GM12878 (cell line): ENCODE measurements at places on chromosomes 5 and 9.

DNA sequence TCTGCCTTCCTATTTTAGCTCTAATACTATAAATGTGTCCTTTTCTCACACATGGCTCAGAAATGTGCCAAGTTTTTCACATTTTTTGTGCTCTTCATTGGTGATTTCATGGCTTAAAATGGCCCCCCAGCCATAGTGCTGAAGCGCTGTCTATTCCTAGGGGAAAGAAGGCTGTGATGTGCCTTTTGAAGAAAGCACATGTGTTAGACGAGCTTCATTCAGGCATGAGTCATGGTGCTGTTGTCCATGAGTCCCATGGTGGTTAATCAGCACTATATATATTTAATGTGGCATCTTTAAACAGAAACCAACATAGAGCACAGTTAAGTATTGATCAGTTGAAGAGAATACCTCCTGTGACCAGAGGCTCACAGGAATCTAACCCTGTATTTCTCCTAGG lies 55.8 kb downstream of the PDE8B start:
- DNase-seq: no peak

- no peak for DNase-seq
Observed at GRCh38 chr9:126496181-126496576, 117.5 kb upstream of the LMX1B start.

GRCh38 chr9:135078361-135078821 lies 9.1 kb upstream of the OLFM1 start:
- DNase-seq: no peak

DNA sequence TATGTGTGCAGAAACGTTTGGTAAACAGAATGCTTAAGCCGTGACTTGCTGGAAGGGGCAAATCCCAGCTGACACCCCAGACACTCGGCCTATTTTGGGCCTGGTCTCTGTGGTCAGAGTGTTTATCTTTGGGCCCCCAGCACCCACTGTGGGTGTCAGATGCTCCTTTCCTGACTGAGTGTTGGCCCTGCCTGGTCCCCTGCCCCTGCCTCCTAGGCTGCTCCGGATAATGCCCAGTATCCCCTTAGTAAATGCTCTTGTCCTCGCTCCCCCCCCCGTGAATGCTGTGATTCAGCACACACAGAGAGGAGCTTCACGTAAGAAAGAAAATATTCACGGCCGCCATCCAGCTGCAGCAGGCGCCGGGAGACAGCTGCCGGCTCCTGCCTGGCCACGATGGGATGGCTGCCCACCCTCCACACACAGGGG lies 11.3 kb upstream of the ANGPTL2 start:
- no peak for DNase-seq

DNA sequence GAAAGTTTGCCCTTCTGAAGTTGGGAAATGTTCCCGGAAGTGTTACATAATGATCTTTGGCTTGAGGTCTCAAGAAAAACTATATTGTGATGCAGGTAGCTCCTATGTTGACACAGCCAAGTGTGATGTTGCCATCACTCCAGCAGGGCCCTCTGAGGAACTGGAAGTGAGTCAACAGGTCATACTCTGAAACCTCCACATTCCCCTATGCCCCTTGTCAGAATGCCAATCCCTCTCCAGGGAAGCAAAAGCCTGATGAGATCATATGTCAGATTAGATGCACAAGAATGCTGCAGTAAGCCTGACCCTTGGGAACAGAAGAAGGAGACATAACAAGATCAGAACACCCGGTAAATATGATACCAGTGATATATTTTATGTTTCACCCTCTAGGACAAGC lies 66.8 kb upstream of the ITGA2 start:
- DNase-seq: no peak

- peak; percentile 35 for DNase-seq
Observed at GRCh38 chr5:124524552-124525232, 221.7 kb downstream of the ZNF608 start.

- DNase-seq: no peak
Observed at GRCh38 chr9:126519660-126520420, 93.9 kb upstream of the LMX1B start.

DNA sequence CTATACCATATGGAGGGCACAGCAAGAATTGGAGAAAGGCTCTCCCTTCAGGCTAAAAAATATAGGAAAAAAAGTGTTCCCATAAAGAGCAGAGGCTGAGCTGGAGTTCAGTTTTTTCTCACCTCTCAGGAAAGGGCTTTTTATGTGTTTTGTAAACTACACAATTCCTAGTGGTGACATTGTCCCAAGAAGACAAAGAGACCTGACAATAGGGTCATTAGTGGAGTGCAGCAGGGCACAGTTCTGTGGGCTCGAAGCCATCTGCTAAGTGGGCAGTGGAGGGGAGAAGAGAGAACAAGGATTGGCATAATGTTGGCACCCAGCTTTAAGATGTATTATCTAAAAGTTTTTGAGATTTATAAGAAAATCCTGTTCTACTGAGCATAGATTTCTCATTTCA lies 162.5 kb downstream of the HCN1 start:
- no peak for DNase-seq

- DNase-seq: no peak
Observed at GRCh38 chr9:36559036-36559695, 13.5 kb upstream of the MELK start.

DNA sequence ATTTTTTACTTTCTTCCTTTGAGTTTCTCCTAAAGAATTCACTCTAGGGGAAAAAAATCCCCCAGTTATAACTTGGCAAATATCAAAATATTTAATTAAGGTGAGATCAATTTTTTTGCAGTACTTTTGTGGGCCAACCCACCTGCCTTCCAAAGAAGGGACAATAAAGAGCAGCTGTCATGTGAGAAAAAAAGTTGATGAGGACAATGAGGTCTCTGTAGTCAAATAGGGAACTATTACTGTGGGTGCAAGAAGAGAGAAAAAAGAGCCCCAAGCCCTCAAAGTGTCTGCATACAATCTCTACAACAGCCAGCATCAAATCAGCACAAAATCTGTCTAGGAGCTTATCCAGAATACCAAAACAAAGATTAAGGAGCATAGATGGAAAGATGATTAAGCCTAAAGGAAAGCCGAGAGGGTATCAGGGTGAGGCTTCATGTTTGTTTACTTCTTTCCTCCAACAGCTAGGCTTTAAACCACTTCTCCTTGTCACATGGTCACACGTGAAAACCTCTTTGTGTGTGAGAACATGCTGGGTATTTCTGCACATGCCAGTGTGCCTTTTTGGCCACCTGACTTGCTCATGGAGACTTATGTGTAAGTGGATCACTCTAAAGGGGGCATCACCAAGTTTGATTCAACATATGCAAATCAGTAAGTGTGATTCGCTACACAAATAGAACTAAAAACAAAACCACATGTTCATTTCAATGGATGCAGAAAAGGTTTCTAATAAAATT lies 19.2 kb upstream of the FYB1 start:
- peak; percentile 17 for DNase-seq

- DNase-seq: no peak
Observed at GRCh38 chr9:29319736-29320513, 1746.6 kb upstream of the C9orf72 start.

DNA sequence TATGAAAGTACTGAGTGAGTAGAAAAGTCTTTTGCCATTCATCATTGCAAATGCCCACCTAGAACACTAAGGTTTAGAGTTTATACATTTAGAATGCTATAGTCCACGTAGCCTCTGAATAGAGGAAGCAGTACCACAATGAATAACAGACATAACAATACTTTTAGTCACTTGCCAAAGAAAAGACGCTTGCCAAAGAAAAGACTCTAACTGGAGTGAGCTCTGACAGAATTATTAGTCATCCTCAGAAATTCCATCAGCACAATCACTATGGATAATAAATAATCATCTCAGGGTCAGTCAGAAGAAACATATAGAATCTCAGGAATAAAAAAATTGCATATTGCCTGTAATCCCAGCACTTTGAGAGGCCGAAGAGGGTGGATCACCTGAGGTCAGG lies 168.5 kb upstream of the TARS1 start:
- DNase-seq: no peak

DNA sequence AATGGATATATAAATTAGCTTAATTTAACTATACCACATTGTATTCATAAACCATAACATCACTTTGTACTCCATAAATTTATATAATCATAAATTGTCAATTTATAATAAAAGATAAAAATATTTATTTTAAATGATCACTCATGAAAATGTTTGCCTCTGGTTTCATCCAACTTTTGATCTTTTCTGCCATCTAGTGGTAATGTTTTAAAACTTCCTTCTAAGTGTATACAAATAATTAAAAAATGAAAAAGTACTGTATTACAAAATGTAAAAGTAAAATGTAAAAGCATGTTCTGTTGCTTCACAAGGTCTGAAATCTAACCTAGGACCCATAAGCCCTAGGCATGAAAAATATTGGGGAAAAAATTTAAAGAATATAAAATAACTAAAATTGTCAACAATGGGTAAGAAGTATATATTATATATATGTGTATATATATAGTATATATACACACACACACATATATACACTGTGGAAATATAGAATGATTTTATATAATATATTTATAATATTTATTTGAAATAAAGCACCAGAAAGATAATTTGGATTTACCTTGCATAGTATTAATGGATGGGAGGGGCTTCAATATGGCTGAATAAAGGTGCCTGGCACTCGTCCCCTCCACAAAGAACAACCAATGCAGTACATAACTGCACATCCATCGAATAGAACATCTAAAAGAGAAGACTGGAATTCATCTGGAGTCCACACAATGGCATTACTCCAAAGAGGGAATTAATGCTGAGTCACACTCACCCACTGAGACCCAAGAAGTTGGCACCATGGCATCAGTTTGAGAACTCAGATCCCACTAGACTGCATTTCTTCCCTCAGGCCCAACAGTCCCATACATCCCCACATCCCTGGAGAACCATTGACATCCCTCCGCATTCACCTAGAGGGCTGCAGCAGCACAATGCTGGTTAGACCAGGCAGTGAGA lies 32.5 kb downstream of the ANXA1 start:
- no peak for DNase-seq

- no peak for DNase-seq
Observed at GRCh38 chr5:116553366-116553765, 21.3 kb downstream of the SEMA6A start.

GRCh38 chr9:76290555-76290954 lies 103.7 kb downstream of the RFK start:
- DNase-seq: no peak

DNA sequence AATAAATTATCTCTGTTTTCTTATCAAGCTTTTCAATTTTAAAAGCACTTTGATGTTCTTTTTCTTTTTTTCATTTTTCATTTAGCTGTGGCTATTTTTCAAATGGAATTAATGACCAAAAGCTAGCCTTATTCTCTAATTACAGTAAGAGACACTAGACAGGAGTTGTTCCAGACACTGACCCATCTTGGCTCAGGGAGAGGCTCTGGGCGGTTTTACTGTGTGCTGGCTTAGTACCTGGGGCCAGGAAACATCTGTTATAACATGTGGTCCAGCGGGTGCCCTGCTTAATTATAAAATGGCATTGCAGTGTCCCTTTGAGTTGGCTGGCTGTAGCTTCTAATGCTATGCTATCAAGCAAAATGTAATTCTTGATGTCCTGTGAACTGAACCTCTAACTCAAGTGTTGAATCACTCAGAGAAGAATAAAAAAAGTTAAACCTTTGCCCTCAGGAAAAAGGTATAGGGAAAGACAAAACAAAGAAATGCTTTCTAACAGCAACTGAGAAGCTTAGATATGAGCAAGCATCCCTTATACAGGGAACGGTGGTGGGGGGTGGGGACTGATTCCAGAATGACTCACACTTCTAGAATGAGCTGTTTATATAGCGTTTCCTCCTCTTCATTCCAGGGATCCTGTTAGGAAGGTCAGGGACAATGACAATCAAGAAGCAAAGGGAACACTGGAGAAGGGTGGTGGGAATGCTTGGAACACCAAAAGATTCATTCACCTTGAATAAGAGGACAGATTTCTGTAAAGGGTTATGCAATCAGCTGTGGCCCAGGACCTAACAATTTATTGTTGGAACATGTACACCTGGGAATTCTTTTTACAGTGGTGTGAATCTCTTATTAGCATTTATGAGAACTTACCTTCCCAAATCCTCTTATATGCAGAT lies 58.7 kb upstream of the NFIB start:
- no peak for DNase-seq

DNA sequence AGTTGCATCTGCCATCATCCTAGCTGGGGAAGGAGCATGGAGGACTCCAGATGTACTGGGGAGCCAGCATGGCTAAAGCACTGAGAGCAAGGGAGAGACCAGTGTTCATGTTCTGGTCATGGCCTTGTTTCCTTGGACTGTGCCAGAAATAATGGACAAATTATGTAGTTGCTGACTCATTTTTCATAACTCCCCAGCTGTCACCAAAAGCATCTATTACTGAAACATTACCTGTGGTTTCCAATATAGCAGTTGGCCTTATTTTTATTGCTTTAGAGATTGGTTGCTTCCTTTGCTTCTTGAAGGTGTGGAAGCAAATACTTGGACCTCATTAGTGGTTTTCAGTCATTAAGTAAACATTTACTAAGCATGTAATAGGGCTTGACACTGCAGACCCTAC lies 11.3 kb downstream of the RALGPS1 start:
- DNase-seq: no peak

- no peak for DNase-seq
Observed at GRCh38 chr9:89669361-89669842, 64.6 kb downstream of the GADD45G start.

DNA sequence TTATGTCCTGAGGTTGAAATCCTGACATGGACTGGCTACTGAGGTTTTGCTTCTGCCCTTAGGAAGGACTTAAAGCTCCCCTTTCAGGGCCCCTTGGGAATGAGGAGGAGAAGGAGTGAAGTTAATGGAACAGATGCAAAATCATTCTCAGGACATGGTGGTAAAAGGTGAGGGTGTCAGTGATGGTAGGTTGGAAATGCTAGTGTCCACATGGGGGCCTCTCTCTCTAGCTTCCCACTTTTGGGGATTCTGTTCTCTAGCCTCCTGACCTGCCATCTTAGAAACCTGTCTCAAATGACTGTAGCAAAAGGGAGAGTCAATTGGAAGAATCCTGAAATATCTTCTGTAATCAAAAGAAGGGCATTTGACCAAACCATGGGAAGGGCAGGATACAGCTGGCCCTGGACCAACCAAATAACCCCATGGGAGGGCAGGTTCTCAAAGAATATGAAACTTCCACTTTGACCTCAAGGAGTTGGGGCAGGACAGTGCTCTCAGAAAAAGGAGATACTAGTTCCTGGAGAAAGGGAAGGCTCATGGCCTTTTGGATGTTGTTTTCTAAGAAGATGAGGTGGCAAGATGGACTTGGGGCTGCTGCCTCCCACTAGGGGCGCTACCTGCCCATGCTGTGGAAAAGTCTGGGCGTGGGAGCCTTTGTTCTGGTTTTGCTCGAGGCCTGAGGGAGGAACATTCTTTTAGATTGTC lies 21.2 kb upstream of the MLANA start:
- no peak for DNase-seq
